ENCODE measurements at places on chromosomes 1 and 21.

DNA sequence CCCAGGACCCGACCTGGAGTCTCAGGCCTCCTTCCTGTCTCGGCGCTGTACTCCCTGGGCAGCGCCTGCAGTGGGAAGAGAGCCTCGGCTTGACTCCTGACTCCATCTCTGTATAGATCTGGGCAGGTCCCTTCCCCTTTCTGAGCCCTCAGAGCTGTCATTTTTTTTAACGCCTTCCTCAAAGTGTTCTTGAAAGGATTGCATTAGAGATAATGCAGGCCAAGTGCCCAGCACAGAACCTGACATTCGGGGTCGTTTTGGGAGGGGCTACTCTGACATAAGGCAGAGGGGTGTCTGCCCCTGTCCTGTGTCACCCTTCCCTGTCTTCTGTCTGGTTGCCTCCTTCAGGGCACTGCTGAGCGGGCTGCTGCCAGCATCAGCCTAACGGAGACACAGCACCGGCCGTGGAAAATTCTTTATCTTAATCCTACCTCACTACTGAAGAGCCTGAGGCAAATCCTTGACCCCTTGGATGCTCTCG lies 271.6 kb downstream of the TRABD2B start:
- no peak for DNase-seq

DNA sequence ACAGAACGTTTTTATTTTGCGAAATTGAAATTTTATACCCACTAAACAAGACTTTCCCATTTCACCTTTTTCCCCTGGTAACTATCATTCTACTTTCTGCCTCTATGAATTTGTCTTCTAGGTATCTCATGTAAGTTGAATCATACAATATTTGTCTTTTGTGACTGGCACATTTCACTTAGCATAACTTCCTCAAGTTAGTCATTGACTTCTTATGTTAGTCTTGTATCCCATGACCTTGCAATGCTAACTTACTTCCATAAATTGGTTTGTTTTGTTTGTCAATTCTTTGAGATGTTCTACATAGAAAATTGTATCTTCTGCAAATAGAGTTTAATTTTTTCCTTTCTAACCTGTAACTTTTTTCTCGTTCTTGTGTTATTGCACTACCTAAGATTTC lies 26.9 kb downstream of the SH3BP5L start:
- no peak for DNase-seq

GRCh38 chr1:233157245-233157644 lies 138.3 kb downstream of the PCNX2 start:
- no peak for DNase-seq

- DNase-seq = no peak
Measured at GRCh38 chr1:88104236-88104635, 579.8 kb upstream of the PKN2 start.

DNA sequence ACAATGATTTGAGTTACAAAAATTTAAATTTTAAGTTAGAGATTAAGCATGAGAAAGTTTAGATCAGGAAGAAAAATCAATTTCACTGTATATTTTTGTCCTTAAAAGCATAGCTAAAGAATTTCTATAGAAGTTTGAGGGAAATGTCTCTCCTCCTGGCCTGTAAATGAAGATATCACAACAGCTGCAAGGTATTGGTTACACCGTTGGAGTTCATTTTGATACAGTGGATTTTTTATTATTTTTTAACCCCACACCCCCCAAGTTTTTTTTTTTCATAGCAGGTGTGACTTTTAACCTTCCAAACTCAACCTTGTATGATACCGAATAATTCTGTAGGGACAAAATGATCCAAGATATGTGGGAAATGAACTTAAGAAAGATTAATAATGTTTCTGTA lies 156.3 kb downstream of the DISP1 start:
- DNase-seq = no peak

- no peak for DNase-seq
Measured at GRCh38 chr1:186659890-186660341, 20.3 kb downstream of the PTGS2 start.

DNA sequence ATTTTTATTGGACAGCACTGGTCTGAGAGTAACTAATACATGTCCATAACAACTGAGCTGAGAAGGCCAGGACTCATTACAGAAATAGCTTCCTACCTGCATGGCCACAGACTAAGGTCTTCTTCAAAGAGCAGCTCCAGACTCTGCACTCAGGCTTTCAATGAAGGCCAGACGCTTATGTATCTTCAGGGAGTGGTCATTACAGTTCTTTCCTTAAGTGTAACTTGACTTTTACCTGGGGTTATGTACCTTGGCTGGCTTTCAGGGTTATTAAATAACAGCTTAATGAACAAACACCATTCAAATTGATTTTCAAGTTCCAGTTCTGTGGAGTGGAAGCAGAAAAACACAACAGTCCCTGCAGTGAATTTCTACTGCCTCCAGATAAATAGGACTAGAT lies 23.8 kb upstream of the SLC22A15 start:
- no peak for DNase-seq

GRCh38 chr1:234294109-234294817 lies 79.0 kb upstream of the COA6 start:
- DNase-seq = no peak

DNA sequence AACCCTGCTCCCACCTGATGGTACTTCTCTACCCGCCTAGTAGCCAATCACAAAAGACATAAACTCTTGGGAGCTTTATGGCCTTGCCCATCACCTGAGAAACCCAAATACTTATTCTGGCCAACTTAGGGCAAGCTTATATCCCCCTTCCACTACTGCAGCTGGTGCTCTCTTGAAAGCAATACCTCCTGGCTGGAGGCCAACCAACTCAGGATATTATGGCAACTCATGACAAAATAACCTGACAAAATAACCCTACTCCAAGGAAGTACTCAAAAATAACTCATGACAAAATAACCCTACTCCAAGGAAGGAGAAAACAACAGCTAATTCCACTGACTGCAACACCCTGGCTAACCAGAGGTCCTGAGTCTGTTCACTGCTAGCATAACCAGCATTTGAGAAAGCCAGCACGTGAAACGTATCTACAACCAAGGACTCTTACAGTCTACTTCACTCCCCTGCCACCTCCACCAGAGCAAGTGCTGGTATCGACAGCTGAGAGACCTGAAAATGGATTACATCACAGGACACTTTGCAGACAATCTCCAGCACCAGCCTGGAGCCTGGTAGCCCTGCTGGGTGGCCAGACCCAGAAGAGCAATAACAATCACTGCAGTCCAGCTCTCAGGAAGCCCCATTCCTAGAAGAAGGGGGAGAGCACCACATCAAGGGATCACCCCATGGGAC lies 179.9 kb downstream of the COL24A1 start:
- no peak for DNase-seq

DNA sequence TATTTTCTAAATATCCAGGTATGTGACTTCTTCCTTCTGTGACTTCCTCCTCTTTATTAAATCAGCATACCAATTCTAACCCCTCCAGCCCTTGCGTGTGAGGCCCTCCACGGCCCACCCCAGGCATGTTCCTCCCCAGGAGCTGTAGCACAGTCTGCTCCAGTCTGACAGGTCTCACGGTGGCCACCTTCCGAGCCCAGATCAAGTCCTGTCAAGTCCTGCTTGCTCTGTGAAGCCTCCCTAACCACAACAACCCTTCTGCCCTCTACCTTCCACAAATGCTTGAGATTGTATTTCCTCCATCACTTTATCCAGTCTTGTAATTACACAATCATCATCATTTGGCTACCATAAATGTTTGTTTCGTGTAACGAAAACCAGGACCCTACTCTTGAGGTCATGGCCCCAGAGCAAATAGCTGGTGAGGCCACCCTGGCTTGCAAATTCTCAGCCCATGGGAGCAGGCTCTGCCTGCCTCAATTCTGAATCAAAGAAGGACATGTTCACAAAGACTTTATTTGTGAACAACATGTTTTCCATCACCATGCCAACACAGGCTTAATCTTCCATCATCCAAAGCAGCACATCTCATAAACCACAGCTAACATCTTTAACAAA lies 33.0 kb upstream of the S100A7 start:
- DNase-seq = no peak

DNA sequence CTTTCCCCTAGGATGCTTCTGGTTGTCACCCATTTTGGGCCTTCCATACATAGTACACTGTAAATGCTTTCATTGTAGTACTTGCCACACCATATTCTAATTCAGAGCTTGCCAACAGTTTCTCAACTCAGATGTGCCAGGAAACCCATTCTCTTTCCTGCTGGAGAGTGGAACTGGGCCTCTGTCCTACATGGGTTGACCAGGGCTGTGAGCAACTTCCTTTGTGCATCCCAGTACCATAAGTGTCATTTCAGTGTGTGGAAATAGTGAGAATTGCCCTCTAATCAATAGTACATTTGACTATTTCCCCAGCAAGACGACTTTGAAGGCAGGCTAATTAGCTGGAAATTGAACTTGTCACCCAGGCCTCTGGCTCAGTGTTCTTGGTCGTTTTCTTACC lies 74.8 kb downstream of the MTR start:
- DNase-seq = no peak
